ENCODE measurements at places on chromosomes 12 and 14. TPM values are rescaled to one million over a fixed set of nuclear protein-coding genes. Genes with fewer than 3 reads are reported as not detected.

GRCh38 chr12:79121486-79121885 is 256.9 kb downstream of the SYT1 start:
- peak; percentile 36 for DNase-seq

DNA sequence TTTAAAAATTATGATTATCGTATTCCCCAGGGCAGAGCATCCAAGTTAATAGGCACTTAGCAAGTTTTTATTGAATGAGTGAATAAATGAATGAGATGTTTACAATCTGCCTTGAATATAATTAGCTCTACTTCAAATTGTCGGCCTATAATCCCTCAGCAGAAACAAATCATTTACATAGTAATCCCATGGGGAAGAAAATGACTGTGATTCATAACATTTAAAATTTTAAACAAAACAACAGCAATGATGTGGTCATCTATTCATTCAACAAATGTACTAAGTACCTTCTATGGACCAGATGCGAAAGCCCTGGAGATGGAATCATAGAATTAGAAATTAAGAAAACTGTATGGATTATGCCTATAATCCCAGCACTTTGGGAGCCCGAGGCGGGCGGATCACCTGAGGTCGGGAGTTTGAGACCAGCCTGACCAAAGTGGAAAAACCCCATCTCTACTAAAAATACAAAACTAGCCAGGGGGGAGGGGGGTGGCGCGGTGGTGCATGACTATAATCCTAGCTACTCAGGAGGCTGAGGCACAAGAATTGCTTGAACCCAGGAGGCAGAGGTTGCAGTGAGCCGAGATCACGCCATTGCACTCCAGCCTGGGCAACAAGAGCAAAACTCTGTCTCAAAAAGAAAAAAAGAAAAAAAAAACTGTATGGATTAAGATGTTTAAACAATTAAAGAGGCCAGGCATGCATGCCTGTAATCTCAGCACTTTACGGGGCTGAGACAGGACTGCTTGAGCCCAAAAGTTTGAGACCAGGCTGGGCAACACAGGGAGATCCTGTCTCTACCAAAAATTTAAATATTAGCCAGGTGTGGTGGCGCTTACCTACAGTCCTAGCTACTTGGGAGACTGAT is 17.7 kb upstream of the MDM2 start:
- DNase-seq, result no peak

DNA sequence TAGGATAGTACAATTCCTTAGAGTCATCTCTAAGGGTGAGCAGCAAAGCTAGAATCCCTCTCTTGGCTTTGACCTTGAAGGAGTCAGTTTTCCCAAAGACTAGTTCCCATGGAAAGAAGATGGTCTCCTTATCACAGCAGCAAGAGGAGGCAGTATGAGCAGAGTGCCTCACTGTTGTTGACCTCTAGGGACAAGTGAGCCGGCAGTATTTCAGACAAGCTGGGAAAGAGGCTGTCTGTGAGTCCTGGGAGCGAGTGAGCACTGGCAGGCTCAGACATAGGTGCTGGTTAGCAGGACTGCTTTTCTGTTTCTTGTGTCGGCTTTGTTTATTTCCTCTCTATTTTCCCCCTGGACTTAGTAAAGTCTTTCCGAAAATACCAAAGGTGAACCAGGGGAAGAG is 60.7 kb downstream of the NTF3 start:
- no peak for DNase-seq

DNA sequence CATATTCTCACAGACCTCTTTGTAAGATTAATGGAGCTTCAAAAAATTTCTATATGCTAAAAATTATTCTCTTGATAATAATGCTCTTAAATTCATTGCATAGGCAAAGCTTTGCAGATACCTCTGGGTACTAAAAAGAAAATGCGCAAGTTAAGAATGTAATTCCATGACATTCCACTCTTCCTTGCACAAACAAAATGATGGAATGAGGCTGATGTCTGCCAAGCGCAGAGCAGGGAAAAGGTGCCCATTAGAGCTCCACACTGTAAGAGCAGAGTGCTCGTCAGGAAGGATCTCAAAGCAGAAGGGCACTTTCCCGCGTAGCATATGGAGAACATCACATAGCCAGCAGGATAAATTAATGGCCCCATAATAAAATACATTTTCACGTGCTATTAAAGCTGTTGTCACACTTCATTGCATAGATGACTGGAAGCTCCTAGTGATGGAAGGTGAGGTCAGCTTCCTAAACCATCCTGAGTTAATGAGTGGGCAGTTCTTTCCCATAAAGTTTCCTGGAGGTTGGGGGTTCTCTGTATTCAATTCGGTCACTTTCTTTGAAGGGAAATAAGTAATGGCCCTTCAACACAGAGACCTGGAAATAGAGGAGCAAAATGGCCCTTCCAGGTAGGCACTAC is 1058.9 kb downstream of the GALC start:
- DNase-seq, result no peak

GRCh38 chr14:92339426-92339825 is 16.5 kb downstream of the SLC24A4 start:
- DNase-seq, result no peak

DNA sequence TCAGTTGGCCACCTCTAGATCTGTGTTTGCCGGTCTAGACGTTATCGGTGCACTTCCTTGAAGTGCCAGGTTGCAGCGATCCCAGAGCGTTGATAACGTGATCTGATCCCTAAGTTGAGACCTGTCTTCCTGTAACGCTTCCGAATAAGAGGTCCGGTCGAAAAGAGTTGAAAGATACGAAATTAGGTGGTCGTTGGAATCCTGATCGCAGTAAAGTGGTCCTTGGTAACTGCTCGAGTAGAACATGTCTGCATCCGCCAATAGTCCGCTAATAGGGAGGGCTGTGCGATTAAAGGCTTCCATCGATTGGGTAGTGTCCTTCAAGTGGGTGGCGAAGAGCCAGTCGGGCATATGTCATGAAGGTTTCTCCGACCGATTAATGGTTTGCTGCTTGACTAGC is 2.7 kb downstream of the SRSF5 start:
- DNase-seq, result no peak

- DNase-seq, result peak; percentile 90
Measured at GRCh38 chr12:93060666-93061472, 131.8 kb upstream of the EEA1 start.

DNA sequence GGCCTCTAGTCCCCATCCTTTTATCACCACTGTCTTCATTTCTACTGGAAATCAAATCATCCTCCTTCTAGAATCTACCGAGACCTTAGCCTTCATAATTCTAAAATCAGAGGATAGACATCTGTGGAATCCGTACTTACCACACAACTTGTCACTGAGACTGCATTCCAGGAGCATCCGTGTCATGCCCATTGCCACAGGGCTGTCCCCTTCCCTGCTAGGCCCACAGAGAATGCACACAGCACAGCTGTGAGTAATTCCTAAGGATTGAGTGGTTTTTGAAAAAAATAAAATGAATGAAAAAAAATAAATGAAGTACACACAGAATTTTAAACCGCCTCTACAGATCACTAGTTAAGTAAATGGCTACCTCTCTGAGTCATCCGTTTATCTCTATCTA is 21.0 kb upstream of the MAGOHB start:
- no peak for DNase-seq

- DNase-seq, result no peak
Measured at GRCh38 chr14:103348154-103348553, 14.1 kb downstream of the EIF5 start.

DNA sequence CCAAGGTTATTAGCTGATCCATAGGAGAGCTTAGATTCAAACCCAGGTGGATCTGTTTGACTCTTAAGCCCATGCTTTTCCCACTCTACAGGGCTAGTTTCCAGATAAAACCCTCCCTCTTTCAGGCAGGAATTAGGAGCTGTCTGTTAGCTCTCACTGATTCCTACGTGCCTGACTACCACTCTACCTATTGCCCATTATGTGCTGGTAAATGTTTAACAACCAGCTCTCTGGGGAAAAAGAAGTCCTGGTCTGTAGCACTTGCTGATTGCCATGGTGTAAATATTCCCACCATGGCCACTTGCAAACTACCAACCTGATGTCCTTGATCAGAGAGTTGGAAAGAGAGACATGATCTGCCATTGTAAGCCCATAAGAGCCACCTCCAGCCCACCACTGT is 65.5 kb upstream of the BDKRB2 start:
- no peak for DNase-seq

GRCh38 chr14:45210159-45210558 is 42.8 kb downstream of the MIS18BP1 start:
- DNase-seq, result no peak

- peak; percentile 43 for DNase-seq
Measured at GRCh38 chr12:120488057-120488640, 7.8 kb upstream of the DYNLL1 start.

GRCh38 chr14:77849711-77850110 is 49.8 kb downstream of the ADCK1 start:
- no peak for DNase-seq

DNA sequence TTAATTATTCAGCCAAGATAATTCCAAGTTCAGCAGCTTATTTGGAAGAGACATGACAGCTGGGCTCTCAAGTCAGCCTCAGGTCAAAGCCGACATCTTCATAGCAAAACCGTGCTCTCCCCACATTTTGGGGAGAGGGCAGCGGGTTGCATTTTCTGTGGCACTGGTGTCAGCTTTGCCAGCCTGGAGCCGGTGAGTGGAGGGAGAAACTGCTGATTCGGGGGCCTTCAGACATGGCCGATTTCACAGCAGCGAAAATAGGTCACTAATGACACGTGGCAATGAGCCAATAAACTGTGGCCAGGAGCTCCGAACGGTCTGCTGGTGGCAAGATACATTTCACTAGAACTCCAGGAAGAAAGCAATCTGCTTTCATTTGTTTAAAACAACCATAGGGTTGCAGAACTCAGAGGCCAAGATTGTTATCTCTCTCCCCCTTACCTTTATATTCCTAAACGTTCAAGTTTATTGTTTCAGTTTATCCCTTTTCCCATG is 173.2 kb downstream of the CAND1 start:
- DNase-seq, result no peak

- no peak for DNase-seq
Measured at GRCh38 chr12:49025463-49025862, 6.9 kb upstream of the PRKAG1 start.

DNA sequence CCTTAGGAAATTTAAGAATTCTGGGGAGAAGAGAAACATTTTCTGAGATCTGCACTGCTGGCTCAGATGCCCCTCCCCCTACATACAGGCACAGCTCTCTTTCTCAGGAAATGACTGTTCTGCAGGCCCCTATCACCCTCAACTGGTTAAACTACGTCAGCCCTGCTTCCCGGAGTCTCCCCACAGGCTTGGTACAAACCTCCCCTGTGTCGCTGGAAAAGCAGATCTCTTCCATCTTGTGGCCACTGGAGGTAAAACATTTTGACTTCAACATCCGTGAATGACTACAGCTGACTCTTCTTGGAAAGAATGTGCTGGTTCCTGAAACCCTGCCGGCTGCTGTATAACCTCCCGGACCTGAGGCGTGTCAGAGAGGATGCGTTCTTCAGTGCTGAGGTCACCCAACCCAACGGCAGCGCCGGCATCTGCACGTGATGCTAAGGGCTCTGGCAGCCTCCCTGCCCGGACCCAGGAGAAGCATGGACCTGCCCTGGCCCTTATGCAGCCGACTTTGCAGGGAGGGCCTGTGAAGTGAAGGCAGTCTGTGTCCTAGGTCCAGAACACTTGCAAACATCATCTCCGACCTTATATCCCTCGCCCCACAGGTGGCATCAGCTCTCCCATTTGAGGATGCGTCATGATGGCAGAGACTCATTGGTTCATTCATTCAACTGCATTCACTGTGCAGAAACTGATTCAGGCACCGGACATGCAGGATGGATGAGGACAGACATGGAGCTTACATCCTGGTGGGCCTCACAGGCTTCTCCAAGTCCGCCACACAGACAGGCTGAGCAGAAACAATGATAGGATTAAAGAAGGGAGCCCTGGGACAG is 129.2 kb downstream of the GCH1 start:
- DNase-seq, result peak; percentile 99

- DNase-seq, result peak; percentile 87
Measured at GRCh38 chr14:50860478-50861086, 11.3 kb upstream of the ABHD12B start.

GRCh38 chr12:144650-145284 is 69.2 kb downstream of the SLC6A12 start:
- DNase-seq, result no peak

DNA sequence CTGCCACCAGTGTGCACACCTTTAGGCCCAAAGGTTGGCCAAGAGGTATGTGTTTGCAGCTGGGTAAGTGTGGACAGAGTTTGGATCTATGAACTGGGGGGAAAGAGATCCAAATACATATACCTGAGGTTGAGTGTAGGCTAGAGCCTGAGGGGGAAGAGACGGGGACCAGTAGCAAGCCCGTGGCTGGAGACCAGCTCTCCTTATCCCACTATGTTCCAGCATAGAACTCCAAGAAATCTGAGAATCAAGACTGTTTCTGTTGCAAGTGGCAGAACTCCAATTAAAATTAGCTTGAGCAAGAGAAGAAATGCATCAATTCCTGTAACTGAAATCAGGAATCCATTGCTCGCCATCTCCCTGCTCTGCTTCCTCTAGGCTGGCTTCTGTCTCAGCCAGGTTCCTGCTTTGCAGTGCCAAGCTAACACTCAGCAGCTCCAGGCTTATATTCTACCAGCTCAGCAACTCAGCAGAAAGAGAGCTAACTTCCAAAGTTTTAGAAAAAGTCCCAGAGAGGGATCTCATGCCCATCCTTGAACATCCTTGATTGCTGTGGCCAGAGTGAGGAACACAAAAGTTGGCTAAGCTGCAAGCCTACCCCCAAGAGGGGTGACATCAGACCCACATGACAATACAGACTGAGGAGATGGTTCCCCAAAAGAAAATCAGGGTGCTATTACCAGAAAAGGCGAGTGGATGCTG is 1.5 kb upstream of the PCK2 start:
- DNase-seq, result no peak

GRCh38 chr14:38238332-38238731 is 17.6 kb downstream of the CLEC14A start:
- no peak for DNase-seq

- no peak for DNase-seq
Measured at GRCh38 chr14:56952766-56953473, 142.6 kb upstream of the OTX2 start.

DNA sequence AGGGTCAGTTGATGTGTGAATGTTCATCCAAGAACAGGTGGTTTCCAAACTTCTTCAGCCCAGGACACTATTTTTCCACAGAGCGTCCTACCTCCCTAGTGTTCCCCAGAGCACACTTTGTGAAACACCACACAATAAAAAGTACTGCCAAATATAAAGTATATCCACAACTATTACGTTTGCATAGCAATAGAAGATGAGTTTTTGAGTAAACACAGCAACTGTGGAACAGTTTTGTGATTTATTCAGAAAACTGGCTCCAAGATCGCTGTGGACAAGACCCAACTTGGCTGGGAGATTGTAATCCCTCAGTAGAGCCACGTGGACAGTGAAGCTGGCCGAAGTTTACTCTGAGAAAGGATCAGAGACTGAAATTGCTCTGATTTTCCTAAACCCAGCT is 14.5 kb upstream of the MAP1LC3B2 start:
- DNase-seq, result no peak

- DNase-seq, result no peak
Measured at GRCh38 chr12:33876618-33877017, 145.7 kb upstream of the ALG10 start.

KLRG1 gene
- 0.22 TPM for total RNA-seq

KRT73 gene
- total RNA-seq, result not detected

KRT2 gene
- not detected for total RNA-seq

CBX5 gene
- 25.1 TPM for total RNA-seq

HEATR5A gene
- total RNA-seq, result 33.5 TPM

AICDA gene
- total RNA-seq, result not detected

ACVR1B gene
- 15.1 TPM for total RNA-seq

EIF2S3B gene
- 7.8 TPM for total RNA-seq

RASAL1 gene
- total RNA-seq, result not detected

PARP2 gene
- total RNA-seq, result 4.6 TPM
